ENCODE measurements at places on chromosomes 16 and 17. TPM values are rescaled to one million over a fixed set of nuclear protein-coding genes. Genes with fewer than 3 reads are reported as not detected.

DNA sequence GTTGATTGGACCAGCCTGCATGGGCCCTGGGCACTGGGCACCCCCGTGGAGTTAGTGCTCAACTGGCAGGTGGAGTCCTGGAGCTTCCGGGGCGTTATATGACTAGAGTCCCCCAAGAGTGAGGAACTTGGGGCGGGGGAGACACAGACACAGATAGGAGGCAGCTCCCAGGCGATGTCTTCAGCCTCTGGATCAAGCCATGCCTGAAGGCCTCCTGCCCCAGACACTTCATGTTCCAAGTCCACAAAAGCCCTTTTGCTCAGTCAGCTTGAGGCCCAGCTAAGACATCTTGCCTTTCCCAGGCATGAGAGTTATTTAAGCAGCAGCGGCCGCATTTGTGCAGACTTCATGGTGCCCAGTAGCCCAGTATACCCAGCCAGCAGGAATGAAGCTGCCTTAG is 136.6 kb upstream of the CIBAR2 start:
- no peak for DNase-seq

- DNase-seq: no peak
These were observed 358.3 kb upstream of the SALL1 start for GRCh38 chr16:51509336-51509735.

- DNase-seq: no peak
These were observed 101.4 kb downstream of the RAP1GAP2 start for GRCh38 chr17:2897605-2898004.

GRCh38 chr17:28983286-28984230 is 22.3 kb downstream of the SEZ6 start:
- DNase-seq: no peak

- DNase-seq: no peak
These were observed 3.5 kb downstream of the RSAD1 start for GRCh38 chr17:50482110-50482509.

- no peak for DNase-seq
These were observed 78.1 kb upstream of the GNAO1 start for GRCh38 chr16:56113223-56113622.

- DNase-seq: no peak
These were observed 7.2 kb upstream of the PDK2 start for GRCh38 chr17:50087912-50088405.

- DNase-seq: no peak
These were observed 4.3 kb upstream of the ATP1B2 start for GRCh38 chr17:7646457-7646856.

DNA sequence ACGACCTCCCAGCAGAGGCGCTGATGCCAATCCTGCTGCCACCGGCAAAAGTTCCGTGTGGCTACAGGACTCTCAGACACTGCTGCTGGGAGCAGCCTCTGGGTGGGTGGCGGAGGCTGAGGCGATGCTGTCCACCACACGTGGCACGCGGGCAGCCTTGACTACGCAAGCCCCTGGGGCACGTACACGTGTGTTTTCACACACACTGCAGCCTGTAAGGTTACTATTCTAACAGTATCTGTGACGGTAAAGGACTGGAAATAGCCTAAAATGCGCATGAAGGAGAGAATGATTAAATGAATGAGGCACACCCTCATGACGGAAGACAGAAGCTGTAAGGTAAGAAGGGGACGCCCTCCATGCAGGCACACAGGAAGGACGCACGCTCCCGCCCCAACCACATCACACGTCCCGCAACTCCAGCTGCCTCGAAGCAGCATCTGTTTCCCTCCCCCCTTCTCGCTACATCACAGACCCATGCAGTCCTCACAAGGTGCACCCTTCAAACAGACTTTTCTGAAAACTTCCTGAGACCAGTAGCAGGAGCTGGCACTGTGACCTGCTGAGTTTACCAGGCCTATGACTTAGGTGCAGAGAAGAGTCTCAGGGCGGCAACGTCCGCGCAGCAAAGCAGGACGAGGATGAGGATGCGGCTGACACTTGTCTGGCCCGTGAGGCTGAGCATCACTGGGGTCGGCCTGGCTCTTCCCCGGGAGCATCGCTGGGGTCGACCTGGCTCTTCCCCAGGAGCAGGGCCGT is 28.7 kb upstream of the FASN start:
- peak; percentile 97 for DNase-seq

DNA sequence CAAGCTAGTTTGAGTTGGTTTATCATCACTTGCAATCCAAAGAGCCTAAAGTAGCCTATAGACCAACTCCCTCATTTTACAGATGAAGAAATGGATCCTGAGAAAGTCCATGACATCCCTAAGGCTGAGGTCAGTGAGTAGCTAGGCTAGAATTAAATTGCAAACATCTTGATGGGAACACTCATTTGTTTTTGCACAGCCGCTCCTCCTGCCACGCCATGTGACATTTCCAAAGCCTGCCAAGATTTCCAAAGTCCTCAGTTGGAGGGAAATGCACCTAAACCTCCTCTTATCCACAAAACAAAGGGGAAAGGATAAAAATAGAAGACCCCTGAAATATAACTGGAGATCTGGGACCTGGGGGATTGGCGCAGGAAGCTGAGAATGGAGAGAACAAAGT is 15.0 kb downstream of the TMEM92 start:
- no peak for DNase-seq

- no peak for DNase-seq
These were observed 452.0 kb downstream of the SOX9 start for GRCh38 chr17:72572604-72573491.

The ZPBP2 gene
- polyA plus RNA-seq: not detected

The TPSD1 gene
- polyA plus RNA-seq: not detected

The ZNF385C gene
- not detected for polyA plus RNA-seq

The SLC13A5 gene
- polyA plus RNA-seq: not detected

The SOST gene
- polyA plus RNA-seq: not detected
